ENCODE measurements at places on chromosomes 3 and 15.

GRCh38 chr15:80585544-80586018 lies 109.5 kb upstream of the ABHD17C start:
- no peak for DNase-seq

- DNase-seq, result no peak
Observed at GRCh38 chr3:54951405-54951804, 23.5 kb upstream of the LRTM1 start.

GRCh38 chr3:160473221-160473620 lies 23.6 kb upstream of the TRIM59 start:
- no peak for DNase-seq

DNA sequence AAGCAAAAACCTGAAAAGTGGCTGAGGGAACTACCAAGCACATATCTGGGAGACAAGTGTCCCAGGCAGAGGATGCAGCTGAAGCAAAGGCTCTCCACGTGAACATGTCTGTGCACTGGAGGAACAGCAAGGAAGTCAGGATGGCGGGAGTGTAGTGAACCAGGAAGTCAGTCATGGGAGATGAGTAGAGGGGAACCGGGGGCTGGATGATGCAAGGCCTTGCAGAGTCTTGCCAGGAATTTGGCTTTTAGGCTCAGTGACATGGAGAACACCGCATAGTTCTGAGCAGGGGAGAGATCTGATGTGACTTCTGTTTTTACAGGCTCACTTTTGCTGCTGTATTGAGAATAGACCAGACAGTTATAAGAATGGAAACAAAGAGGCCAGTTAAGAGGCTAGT lies 19.0 kb downstream of the C2CD4A start:
- no peak for DNase-seq

DNA sequence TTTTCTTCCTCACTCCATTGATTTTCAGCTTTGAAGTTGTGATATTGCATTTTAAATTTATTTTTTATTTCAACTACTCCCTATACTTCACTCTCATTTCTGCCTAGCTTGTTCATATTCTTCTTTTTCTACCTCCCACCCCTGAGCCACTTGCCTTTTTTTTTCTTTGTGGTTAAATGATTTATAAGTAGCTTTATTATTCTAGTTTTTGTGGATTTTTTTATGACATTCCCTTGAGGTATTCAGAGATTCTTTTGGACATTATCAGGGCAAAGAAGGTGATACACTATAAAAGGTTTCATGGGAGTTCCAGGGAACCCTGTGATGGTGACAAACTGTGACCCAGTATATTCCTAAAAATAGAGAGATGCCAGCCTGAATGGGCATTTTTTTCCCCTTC lies 3.3 kb downstream of the C15orf61 start:
- DNase-seq, result no peak

- no peak for DNase-seq
Observed at GRCh38 chr3:147630921-147631415, 221.8 kb downstream of the ZIC1 start.

DNA sequence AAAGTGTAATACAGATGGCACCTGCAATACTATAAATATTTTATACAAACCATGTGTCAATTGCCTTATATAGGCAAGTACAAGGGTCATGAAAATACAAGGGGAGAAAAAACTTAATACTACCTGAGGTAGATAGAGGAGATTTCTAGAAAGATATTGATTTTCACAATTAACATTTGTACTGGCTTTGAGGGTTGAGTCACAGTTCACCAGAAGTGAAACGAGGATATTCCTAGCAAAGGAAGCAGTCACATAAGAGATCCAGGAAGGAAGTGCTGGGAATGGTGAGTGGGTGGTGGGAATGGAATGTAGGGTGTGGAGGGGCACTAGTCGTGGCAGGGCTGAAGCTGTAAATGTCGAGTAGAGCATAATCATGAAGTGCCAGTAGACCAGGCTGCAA lies 108.7 kb downstream of the P2RY1 start:
- DNase-seq, result no peak

Data from GM19239 (cell line).